ENCODE measurements at places on chromosomes 16 and 17.
A peak's percentile ranks its signal among the peaks of the same experiment; 100 is the strongest.

GRCh38 chr16:89502081-89502843, 5.9 kb upstream of the SPG7 start:
- DNase-seq = no peak

DNA sequence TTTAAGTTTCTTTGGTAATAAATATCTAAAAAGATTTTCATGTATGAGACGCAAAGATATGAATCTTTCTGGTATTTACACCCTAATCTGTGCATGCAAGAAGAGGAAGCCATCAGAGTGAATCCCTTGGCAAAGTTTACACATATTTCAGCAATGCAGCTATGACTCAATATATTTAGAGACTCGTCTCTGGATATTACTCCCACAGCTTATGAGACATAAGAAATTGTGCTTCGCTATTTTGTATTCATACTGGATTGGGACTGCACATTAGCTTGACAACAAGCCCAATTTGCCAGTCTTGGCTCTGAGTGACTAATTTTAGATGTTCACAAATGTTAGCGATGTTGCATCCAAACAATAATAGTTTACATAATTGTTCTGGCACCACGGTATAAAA, 532.0 kb downstream of the CDH11 start:
- DNase-seq = no peak

DNA sequence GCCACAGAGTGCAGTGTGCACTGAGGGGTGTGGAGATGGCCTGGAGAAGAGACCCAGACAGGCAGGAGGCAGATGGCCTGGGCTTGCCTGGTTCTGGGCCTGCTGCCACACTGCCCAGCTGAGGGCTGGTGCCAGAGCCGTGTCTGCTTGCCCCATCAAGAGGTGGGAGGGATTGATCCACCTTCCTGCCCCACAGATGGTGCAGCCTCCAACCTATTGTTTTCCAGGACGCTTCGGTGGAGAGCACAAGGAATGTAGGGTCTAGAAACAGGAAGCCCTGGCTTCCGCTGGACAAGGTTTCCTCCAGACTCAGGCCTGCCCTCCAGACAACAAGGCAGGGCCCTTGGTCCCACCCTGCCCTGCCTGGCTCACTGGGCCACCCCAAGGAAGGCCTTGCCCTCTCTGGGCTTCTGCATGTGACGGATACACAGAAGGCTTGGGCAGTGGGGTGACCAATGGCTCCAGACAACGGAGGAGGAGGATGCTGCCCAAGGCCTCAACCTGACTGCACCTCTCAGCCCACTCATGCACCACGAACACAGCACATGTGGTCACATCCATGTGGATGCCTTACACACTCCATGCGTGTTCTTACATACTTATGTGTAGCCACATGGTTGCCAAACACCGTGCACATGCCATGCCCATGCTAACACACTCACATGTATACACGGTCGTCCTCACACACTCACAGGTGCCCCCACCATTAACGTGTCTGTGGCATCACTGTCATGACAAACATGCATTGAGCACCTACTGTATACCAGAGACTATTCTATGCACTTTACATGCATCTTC, 6.5 kb upstream of the CDH5 start:
- DNase-seq = no peak

DNA sequence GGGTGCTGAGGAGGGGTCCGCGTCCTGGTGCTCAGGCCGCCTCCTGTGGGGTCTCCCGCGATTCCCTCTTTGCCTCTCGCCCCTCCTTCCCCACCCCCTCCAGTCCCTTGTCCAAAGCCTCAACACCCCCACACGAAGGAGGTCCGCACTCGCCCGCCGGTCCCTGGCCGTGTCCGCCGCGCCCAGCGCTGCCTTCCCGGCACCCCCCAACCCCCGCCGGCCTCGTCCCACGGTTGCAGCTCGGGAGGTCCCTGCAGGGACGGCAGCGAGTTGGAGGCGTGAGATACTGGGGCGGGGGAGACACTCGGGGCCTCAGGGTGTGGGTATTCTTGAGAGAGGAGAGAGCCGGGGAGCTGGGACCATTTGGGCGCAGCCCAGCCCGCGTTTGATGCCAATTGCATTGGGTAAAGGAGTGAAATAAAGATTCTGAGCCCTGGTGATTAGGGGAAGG, 468 bp downstream of the FLYWCH2 start:
- no peak for DNase-seq

DNA sequence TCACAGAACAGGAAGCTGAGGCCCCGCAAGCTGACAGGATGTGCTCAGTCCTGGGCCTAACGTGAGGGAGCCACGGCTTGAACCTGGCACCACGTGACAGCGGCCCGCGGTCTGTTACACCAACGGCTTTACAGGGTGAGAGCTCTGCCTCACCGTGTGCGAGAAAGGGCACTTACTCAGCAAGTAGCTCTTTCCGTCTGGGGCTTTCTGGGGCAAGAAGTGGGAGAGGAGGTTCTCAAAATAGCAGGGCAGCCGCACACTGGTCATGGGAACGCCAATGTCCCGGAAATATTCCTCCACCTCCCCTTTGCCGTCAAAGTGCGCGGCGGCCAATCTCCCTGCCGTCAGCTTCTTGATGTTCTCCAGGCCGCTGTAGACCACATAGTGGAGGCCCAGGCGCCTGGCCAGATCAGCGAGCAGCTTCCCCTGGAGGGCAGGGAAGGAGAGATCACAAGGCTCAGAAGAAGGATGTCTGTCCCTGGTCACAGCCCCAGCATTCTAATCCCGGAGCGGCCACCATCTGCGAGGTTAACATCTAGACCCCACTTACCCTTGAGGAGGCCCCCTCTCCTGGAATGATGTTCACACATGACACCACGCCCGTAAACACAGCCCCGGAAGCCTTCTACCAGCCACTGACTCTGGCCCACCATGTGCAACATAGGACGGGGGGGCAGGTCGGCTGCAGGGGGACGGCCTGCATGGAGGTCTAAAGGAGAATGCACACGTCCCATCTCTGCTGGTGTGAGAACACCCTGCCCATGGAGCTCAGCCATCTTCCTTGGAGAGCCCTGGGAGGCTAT, 8.2 kb downstream of the NMRAL1 start:
- peak; percentile 52 for DNase-seq

DNA sequence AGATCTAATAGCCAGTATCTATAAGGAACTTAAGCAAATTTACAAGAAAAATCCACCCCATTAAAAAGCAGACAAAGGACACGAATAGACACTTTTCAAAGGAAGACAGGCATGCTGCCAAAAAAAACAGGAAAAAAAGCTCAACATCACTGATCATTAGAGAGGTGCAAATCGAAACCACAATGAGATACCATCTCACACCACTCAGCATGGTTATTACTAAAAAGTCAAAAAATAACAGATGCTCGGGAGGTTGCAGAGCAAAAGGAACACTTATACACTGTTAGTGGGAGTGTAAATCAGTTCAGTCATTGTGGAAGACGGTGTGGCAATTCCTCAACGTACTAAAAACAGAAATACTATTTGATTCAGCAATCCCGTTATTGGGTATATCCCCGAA, 9.6 kb downstream of the STX8 start:
- DNase-seq = no peak

GRCh38 chr17:29141514-29141876, 38.7 kb downstream of the MYO18A start:
- DNase-seq = no peak

DNA sequence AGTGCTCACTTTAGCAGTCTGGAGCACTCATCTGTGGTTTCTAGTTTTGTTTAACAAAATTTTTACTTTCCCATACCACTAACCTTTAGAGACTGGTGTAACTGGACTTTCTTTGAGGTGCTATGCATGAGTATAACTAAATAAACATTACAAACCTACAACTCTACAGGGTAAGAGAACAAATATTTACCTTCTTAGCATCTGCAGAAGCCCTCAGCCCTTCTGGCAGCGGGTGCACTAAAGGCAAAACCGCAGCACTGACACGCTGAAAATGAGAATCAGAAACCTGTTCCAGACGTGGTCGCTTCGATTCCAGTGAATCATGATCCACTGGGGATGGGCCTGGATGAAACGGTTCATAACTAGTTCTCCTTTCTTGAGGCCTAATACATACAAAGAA, 43.7 kb downstream of the NCOR1 start:
- DNase-seq = no peak

DNA sequence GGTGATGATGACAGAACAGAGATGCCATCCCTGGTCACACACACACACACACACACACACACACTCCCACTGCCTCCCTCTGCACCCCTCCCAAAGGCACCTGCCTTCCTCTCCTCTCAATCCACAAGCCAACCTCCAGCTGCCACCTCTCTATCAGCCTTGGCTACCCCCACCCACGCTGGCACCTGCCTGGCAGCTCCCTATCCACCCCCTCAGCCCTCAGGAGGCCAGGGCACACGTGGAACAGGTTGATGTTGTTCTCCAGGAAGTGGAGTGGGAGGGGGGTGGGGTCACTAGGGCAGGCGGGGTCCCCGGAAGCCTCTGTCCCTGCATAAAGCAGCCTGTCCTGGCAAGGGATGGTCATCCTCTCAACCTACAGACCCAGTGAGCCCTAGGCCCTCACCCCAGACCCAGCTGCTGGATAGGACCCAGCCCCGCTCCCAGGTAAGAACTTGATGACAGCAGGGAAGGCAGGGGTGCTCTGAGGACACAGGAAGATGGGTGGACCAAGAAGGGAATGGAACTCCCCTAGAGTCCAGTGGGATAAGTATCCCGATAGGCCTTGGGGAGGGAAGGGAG, at the start of gene GSDMA:
TSS of gene GSDMA (plus strand) at position 363 of the 579 bp plus-strand sequence. CDS start 2,684 bp downstream, outside the sequence.
- DNase-seq = peak; percentile 14

DNA sequence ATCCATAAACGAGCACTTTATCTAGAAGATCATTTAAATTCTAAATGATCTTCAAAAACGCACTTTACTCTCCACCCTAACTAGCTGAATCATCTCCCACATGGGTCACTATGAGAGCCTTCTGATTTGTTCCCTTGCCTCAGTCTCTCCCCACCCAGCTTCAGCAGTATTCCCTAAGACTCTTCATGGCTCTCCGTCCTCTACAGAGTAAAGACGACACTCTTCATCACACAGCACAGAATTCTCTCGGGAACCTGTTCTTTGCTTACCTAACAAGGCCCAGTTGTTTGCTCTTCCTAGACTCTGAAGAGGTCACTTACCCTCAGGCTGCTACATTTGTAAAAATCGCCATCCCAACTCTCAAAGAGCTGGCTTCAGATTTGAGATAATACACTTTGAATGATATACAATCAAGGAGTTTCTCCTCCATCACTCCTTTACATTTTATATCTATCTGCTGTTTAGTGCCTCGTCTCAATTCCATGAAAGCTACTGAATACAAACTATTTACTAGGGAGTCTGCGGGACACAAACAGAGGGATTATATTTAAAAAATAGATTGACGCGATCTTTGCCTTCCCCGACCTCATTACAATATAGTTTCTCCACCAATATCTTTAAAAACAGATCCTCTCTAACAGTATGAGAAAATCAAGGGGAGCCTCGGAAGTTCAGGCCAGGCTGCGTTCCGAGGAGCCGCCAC, 511 bp upstream of the LIG3 start:
- DNase-seq = no peak

DNA sequence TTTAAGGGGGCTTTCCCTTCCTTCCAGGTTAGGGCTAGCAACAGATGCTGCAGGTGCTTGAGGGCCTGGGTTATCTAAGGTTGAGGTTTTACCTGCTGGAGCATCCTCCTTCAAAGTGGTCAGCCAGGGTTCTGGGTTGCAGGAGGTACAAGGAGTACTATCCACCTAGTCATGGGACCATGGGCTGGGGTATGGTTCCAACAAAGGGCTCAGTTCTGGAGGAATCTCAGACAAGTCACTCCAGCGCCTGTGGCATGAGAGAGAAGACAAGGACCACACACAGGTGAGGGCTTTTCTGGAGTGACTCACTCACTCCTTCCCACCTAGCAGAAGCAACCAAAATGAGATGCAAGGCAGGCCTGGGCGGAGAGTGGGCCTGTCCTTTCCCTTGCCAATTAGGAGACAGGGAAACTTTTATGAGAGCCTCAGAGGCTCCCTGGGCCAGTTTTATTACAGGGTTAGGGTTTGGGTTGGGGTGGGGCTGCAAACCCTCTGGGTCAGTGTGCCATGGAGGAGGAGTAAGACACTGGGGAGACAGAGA, 2.2 kb downstream of the MYO19 start:
- no peak for DNase-seq

Data from activated T-cell treated with anti-CD3 and anti-CD28 coated beads, Interleukin-2, amount 50 U/mL, for 4 hours (primary cell).